ENCODE measurements at places on chromosomes 13 and 19.

GRCh38 chr13:111564606-111565005 lies 244.2 kb downstream of the TEX29 start:
- no peak for DNase-seq

DNA sequence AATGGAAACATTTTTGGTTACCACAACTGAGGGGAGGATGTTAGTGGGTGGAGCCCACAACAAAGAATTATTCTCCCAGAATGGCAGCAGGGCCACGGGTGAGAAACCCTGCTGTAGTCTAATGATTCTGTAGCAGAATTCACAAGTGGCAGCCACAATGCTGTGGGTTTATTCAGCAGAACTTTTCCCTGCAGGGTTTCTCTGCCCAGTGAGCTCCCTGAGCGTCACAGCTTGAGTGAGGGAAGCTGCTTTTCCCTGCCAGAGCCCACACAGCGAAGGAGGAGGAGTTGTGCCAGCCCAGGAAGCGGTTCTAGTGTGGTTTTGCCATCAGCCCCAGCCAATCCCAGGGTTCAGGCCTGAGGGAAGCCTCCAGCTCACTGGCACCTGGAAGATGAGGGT lies 4.4 kb downstream of the ATP12A start:
- no peak for DNase-seq

GRCh38 chr13:28601581-28601980 lies 57.3 kb upstream of the POMP start:
- DNase-seq: no peak

- DNase-seq: peak; percentile 45
Observed at GRCh38 chr13:114161644-114162532, 17.2 kb upstream of the CFAP97D2 start.

DNA sequence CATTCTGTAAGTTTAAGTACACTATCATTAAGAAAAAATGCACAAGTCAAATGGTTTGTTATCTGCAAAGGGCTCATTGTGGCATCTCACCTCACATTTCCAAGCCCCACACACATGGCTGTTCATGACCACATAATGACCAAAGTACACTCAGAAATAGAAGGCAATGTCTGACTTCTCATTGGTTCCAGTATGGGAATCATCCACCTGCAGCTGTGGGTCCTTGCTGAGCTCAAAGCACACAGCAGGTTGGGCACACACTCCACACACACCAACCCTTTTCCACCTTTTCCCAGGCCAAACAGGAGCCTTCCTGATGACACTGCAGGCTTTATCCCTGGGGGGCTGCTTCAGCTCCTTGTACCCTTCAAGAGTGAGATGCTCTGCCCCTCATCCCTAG lies 11.8 kb downstream of the CLC start:
- no peak for DNase-seq

DNA sequence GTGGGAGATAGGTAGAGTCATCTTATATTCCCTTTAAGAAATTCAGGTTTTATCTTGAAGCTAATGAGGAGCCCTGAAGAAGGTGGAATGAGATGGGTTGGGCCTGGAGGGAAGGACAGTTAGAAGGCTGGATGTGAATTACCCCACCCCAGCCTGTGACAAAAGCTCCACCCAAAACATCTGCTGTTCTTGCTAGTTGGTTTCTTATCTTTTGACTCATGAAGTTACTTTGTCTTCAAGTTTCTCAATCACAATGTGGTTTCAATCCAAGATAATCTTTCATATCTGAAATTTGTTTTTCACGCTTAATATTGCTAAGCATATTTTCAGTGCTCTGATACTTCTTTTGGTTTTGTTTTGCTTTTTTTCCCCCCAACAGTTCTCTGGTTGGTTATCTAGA lies 38.3 kb upstream of the HMGB1 start:
- no peak for DNase-seq

GRCh38 chr19:33998739-33999345 lies 173.5 kb upstream of the LSM14A start:
- DNase-seq: no peak

GRCh38 chr19:2623798-2624197 lies 78.7 kb downstream of the GNG7 start:
- no peak for DNase-seq

GRCh38 chr13:27791146-27791900 lies 960 bp upstream of the GSX1 start:
- peak; percentile 48 for DNase-seq

DNA sequence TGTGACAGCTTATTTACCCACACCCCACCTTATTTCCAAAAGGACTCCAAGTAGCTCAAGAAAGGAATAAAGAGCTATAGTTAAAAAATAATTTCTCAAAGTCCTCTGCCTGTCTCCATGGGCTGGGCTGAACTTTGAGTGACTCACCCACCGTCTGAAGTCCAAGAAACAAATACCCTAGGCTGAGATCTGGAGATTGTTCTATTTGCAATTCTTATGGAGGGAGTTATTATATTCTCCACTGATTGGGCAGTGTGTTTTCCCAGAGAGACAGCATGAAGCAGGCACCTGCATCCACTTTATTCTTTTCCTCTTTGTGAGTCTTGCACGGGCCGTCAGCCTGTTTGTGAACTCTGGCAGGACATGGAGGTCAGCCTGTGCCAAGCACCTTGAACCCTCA lies 63.2 kb downstream of the SHISA2 start:
- no peak for DNase-seq

DNA sequence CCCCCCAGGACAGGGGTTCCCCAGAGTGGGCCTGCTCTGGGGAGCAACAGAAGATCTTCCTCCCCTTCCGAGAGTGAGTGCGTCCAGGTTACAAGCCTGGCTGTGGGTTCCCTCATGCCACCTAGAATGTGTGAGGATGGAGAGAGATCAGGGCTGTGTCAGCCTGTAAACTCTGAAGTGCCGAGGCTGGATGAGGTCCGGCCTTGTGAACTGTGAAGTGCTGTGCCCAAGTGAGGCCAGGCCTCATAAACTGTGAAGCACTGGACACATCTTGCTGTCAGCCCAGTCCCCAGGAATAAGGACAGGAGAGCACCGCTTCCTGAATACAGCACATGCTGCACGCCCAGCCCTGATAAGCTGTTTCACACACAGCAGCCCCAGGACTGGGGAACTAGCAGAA lies 7.6 kb downstream of the KCNN1 start:
- DNase-seq: no peak

DNA sequence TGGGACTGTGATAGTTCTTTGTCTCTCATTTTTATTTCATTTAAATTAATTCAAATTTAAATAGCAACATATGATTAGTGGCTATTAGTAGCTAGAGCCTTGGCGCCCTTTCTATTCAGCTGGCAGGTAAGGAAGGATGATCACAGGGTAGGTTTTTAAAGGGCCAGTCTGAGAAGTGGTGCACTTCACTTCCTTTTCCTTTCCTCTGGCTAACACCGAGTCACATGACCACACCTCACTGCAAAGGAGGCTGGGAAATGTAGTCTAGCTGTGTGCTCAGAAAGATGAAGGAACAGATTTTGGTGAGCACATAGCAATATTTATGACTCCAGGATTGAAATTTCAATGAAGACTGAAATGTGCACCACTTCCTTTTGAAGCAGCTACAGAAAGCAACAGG lies 128.7 kb downstream of the TSHZ3 start:
- DNase-seq: no peak

- DNase-seq: peak; percentile 72
Observed at GRCh38 chr19:23440207-23440606, 44.9 kb upstream of the ZNF91 start.

GRCh38 chr19:8088752-8089663 lies 36.4 kb downstream of the CCL25 start:
- peak; percentile 74 for DNase-seq

GRCh38 chr13:88895261-88895941 lies 1224.2 kb downstream of the SLITRK5 start:
- no peak for DNase-seq

DNA sequence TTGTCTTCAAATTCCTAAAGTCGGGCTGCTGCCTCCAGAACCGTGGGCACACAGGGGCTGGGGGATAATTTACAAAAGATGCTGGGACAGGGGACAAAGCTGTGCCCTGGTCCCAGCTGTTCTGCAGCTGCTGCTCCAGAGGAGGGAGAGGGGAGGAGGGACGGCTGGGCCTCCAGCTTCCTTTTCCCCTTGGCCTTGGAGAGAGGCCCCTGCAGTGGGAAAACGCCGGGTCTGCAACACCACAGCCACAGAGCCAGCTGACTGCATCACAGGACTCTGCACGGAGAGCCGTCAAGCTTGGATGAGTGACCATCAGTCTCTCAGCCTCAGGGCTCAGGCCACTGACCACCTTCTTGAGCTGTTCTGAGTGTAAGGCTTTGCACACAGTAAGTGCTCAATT lies 6.1 kb downstream of the DOCK6 start:
- no peak for DNase-seq

DNA sequence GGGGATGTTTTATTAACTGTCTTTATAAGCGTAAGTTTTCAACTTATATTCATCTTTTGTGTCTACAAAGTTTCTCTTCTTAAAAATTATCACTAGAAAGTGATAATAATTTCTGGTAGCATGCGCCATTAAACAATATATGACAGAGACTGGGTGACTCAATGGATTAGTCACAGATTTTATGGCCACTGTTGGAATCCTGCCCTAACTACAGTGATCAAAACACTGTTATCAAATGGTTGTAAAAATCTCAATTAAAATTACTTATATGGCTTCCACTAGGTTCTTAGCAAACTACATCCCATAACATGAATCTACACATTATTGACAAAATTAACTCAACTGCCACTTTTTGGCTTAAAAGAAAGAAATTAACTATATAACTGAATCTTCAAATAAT lies 350.0 kb downstream of the DACH1 start:
- DNase-seq: no peak

DNA sequence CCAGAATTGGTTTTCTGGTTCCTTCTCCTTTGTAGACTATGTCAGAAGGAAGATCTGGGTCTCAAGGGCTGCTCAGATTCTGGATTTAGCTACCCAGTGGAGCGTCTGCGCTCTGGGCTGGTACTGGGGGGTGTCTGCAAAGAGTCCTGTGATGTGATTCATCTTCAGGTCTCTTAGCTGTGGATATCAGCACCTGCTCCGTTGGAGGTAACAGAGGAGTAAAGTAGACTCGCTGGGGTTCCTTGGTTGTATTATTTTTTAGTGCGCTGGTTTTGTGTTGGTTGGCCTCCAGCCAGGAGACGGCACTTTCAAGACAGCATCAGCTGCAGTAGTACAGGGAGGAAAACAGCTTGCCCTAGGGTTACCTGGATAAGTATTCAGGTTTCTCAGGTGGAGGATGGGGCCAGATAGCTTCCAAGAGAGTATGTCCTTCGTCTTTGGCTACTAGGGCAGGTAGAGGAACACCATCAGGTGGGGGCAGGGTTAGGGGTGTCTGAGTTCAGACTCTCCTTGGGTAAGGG lies 10.4 kb upstream of the KLK15 start:
- DNase-seq: no peak

DNA sequence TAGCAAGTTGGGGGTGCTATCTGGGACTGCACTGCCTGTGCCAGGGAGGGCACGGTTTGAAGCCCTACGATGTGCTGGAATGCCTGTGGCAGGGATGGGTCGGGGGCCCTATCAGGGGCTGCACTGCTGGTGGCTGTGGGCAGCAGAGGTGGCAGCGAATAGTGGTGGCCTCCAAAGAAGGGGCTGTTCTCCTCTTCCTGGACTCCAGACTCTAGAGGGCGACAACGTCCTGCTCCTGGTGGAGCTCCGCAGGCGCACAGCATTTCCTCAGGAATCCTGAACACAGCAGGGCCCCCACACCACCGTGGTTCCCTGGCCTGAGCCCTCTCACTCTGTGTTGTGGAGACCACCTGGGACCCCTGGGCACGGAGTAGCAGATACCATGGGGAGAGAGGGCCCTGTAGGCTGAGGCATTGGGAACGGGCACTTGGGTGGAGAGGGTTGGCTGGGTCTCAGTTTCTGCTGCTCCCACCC lies 145.6 kb downstream of the TNFRSF19 start:
- DNase-seq: peak; percentile 89

DNA sequence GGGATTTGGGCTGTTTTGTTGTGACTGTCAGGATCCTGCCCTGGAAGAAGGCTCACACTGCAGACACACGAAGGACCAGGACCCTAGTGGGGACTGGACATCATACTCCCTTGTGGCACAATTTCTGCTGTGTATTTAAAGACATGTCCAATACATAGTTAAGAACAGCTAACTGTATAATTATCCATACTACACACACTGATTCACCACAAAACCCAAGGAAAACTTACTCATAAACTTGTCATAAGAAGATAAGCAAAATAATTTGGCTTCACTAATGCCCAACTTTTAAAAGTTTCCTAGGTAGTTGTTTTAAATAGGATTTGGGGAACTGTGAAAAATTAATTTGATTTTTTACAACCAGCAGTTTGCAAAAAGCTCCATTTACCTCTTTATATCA lies 46.1 kb downstream of the LATS2 start:
- no peak for DNase-seq

Measured in DMS53 (cell line).